ENCODE measurements at places on chromosomes 5 and 9.

DNA sequence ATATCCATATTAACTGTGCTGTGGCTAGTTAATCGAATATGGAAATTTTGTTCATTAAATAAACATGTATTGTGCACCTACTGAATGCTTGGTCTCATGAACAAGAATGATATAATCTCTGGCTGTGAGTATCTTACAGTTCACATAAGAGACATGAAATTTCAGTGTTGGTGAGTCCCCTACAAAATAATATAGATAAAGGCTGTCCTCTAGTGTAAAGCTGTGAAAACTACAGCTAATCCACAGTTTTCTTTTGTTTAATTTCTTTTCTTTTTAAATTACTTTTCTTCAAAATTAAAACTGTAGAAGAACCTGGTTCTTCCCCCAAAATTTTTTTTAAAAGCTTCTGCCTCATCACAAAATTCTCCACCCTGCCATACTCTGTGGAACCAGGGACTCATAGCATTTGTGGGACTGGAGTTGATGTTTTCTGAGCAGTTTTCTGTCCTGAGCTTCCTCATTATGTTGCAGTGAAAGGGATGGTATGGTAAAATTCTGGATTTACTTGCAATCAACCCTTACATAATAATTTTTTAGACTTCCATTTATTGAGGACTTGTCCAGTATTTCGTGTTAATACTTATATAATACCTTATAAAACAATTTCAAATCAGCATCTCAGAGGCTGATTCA lies 135.0 kb downstream of the STK32A start:
- no peak for DNase-seq

GRCh38 chr5:113508756-113509155 lies 4.7 kb upstream of the YTHDC2 start:
- DNase-seq, result peak; percentile 10

DNA sequence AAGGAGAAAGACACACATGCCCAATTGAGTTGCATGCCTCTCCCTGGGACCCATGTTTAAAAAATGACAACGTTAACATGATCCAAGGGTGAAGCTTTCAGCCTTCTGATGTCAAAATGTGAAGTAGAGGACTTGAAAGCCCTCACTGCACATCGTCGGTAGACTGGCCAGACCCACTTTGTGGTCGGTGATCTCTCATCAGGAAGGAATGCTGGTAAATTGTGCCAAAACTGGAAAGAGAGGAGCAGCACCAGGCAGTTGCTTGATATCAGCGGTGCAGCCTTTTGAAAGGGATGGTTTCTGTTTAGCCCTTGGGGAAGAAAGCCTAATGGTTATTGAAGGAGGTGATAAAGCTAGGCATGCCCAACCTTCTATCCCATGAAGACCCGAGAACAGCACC lies 125.3 kb upstream of the MARCHF11 start:
- no peak for DNase-seq

GRCh38 chr9:70564468-70565335 lies 150.2 kb upstream of the KLF9 start:
- peak; percentile 70 for DNase-seq
